ENCODE measurements at places on chromosomes 2 and 18.

- no peak for DNase-seq
These were observed 15.9 kb upstream of the CCDC85A start for GRCh38 chr2:56167616-56168562.

- DNase-seq = no peak
These were observed 14.9 kb downstream of the NR4A2 start for GRCh38 chr2:156317631-156318030.

DNA sequence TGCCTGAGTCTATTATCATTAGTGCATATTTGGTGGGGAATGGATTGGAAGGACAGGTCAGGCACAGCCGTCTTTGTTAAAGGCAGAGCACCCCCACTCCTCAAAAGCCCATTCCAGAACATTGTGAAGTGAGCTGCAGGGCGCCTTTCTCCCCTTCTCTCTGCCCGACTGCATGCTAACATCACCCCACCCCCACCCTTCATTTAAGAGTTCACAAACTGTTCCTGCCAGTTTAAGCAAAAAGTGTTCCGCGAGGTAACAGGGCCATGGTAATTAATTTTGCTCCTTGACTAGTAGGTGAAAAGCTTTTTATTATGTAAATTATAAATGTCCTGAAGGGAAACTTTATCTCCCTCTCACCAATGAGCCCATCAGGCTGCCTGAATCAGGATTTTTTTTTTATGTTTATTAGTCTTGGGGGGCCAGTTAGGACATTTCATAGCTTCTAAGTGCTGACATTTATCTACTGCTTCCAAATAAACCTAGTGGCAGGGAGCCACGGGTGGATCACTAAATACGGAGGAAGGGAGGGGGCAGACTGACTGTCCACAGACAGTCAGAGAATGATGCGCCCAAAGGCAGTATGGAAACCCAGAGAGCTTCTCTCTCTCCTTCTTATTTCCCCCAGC, 99.4 kb downstream of the FTCDNL1 start:
- DNase-seq = peak; percentile 38

- no peak for DNase-seq
These were observed 550.1 kb downstream of the SPAG16 start for GRCh38 chr2:213834331-213834730.

DNA sequence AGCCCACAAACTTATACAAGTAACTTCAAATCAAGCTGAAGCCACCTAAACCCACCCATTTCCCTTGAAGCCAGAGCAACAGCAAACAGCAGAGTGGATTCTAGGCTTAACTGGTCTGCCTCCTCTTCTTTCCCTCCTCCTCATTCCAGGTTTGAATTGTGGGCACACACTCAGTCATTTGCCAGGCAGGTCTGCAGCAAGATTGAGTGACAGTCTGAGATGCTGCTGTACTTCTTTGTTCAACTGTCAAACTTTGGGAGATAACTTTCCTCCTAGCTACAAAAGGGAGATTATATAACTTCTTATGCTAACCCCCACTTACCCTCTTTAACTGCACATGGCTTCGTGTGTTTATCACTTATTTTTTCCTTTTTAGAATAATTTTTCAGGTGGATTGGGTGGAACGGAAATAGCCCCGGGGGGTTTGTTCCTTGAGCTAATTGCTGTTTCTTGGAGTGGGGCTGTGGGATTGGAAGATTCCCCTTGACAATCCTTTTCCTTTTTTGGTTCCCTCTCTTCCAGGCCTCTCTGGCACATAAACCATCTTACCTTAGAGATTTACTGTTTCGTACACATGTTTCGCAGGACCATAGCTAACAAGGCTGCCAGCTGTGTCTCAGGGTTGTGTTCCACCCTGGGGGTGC, 55.0 kb downstream of the RNF144A start:
- no peak for DNase-seq

DNA sequence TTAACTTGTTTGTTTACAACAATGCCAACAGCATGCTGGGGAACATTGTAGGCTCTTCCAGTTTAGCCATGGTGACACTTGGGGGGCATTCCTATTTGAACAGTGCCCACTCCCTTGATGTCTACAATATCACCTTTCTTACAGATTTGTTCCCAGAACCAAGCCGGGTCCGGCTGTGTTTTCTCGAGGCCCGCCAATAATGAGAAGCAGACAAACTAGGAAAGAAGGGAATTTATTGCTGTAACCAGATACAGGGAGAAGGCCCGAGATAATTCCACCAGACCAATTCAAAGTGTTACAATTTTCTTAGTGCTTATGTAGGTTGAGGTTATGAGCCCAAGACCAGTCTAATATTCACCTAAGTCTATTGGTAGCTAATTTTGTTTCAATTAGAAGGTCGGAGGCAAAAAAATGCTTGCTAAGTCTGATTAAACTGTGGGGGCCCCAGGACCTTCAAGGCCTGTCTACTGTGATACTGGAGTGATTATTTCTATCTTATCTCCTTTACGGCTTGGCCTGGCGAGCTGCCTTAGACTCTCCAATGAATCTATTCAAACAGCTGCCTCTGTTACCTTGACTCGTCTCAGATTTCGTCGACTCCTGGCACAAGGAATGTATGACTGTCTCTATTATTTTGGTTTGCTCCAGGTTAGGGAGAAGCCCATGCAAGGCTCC, 59.1 kb upstream of the PSME4 start:
- DNase-seq = no peak

DNA sequence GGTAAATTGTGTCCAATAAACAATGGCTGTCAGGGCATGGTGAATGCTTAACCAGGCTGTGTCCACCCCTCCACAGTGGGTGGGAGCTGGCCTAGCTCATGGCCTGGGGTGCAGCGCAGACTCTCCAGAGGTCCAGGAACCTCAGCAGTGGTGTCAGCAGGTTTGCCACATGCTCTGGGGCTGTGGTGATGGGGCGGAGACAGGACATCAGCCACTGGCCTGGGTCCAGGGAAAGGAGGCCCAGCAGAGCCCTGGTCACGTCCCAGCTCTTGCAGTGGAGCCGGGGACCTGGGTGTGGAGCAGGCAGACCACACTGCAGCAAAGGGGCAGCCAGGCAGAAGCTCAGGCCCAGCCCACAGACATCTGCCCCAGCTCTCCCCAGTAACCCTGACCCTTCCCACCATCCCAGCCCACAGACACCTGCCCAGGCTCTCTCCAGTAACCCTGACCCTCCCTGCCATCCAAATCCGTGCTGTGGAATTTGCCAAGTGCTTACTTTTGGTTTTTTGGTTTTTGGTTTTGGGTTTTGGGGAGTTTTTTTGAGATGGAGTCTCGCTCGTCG, 13.8 kb upstream of the KIF1A start:
- DNase-seq = no peak

DNA sequence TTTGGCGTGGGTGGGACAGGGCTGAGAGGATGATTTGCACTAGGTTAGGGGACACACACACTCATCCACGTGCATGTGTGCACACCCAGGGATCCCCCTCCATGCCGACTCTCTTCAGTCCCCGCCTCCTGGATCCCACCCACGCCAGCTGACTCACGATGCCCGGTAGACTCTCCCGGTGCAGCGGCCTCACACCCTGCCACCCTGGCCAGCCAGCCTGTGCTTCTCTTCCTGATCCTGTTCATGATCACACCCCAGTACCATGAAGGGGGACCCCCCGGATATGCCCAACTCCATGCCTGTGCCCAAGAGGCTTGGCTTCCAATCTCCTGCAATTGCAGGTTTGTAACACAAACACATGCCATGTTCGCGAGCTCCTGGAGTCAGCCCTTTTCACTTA, 157.8 kb upstream of the HDAC4 start:
- no peak for DNase-seq

- no peak for DNase-seq
These were observed 904.8 kb downstream of the MBD2 start for GRCh38 chr18:53319628-53320027.

DNA sequence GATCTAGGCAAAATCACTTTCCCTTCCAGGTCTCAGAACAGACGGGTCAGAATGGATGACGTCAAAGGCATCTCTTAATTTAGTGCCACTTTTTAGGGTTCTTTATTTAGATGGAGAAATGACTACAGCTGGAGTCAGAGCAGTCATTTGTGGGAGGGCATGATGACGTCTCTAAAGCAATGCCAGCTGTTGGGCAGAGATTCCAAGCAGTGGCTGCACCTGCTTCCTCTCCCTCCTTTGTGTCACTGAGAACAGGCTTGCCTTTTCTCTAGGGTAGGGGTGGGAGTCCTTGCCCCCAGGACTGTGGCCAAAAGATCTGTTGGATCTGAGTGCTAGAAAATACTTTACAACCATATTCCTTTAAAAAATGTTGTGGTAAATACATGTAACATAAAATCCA, 28.7 kb upstream of the SKOR2 start:
- no peak for DNase-seq

DNA sequence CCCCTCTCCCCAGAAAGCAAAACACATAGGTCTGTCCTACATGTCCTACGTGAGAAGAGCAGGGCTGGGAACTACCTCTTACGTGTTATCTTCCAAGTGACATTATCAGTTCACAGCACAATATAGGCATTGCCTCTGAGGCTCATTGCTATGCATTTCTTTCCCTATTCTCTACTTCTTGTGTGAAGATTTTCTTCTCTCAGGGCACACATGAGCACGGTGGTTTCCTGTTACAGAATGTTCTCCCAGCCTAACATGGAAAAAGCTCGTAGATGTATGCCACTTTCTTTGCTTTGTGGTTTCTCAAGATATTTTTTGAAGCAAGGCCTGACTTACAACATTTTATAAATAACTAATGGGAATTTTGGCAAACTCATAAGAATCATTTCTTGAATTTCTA, 19.4 kb upstream of the DSC3 start:
- no peak for DNase-seq

GRCh38 chr2:160347269-160347863, 146.2 kb downstream of the RBMS1 start:
- no peak for DNase-seq

- no peak for DNase-seq
These were observed 25.0 kb downstream of the SH3YL1 start for GRCh38 chr2:238869-239268.

DNA sequence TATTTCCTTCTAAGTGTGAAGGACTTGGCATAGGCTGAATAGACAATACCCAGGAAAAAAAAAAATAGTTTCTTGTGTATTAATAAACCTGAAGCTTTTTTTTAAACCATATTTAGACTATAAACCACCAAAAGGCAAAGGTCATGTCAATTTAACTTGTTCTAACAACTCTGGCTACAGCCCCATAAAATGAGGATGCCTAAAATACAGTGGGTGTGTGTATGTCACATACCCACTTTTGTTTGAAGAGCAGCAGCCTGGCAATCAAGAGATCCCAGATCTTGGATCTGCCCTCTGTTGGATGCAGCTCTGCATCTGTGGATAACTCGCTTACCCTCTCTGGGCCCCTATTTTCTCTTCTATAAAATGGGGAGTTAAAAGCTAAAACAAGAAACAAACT, 65.4 kb downstream of the SATB2 start:
- DNase-seq = no peak

GRCh38 chr2:26330604-26331003, 15.3 kb upstream of the SELENOI start:
- no peak for DNase-seq

DNA sequence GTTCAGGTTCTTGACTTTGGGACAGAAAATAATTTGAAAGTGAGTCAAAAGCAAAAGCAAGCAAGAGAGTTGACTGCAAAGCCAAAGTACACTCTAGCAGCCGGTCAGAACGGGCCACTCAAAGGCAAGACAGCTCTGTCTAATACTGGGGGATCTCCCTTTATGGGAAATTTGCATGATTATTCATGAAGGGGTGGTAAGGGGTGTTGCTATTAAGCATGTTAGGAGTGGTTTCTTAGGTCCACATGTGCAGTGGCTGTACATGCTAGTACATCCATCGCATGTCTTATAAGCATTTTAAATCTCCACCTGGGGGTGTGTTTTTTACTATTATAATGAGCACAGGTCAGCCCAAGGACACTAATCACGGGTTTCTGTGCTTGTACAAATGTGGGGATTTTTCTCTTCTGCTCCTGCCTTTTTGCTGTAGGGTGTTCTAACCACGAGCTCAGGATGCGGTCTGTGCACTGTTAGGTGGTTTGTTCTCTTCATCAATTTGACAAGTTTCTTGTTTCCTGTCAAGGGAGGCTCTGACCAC, 60.2 kb upstream of the SPP2 start:
- DNase-seq = no peak

- DNase-seq = no peak
These were observed 110.3 kb downstream of the RNF152 start for GRCh38 chr18:61782545-61782944.

- peak; percentile 52 for DNase-seq
These were observed 2.4 kb upstream of the ADCYAP1 start for GRCh38 chr18:902229-902628.

GRCh38 chr2:179692610-179693009, 168.8 kb downstream of the ZNF385B start:
- peak; percentile 5 for DNase-seq

DNA sequence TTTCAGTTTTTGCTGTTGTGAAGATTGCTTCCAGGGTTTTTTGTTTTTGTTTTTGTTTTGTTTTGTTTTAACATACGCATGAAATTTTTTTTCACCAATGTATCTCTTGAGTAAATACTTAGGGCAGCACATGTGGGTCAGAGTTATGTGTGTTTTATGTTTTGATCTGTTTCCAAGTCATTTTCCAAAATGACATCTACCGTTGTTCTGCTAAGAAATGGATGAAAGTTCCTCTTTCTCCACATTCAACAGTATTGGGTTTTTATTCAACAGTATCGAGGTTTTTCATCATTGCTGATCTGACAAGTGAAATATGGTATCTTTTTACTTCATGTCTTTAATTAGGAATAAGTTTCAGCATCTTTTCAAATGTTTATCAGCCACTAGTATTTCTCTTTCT, 16.7 kb downstream of the RNF144A start:
- DNase-seq = no peak

GRCh38 chr2:109216332-109216731, 87.3 kb downstream of the SH3RF3 start:
- DNase-seq = peak; percentile 33

DNA sequence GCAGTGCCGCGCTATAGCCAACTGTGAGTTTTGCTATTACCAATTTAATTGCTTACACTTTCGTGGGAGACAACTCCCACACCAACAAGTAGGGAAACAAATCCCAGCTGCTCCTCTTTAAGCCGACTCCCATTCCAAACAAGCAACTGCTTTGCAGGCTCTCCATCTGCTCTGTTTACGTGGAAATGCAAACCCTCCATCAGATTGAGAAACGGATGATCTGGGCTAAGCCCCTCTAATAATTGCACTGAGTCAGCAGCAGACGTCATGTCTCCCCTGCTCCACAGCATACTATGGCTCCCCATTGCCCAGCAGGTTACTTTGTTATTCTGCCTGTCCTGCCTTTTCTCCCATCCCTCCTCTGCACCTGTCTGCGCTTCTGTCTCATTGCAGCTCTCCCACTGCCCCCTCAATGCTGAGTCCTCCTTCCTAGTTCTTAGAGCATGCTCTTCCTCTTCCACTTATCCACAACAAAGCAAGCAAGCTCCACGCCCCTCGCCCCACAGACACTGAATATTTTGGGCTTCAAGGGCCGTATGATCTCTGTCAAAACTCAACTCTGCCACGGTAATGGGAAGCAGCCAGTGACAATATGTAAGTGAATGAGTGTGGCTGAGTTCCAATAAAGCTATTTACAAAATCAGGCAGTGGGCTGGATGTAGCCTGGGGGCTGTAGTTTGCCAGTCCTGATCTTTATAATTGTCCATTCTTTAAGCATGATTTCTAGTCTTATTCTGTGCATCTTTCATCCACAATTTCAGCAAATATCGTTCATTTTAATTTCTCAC, 39.5 kb upstream of the ARL4C start:
- no peak for DNase-seq

- peak; percentile 41 for DNase-seq
These were observed 646 bp downstream of the PHLPP1 start for GRCh38 chr18:62715759-62716615.

- no peak for DNase-seq
These were observed 106.6 kb upstream of the MSH6 start for GRCh38 chr2:47676261-47676926.

- DNase-seq = no peak
These were observed 37.8 kb downstream of the VIT start for GRCh38 chr2:36734304-36734703.

Measured in GM23338 (cell line).